Neural crest cell (in vitro differentiated cells): ENCODE measurements at places on chromosomes 1 and 21. TPM values are rescaled to one million over a fixed set of nuclear protein-coding genes. Genes with fewer than 3 reads are reported as not detected.

Gene C1QTNF12
- total RNA-seq = 0.66 and 0.79 TPM in 2 replicates

GRCh38 chr21:19261731-19262376 lies 858.3 kb upstream of the TMPRSS15 start:
- no peak for DNase-seq

DNA sequence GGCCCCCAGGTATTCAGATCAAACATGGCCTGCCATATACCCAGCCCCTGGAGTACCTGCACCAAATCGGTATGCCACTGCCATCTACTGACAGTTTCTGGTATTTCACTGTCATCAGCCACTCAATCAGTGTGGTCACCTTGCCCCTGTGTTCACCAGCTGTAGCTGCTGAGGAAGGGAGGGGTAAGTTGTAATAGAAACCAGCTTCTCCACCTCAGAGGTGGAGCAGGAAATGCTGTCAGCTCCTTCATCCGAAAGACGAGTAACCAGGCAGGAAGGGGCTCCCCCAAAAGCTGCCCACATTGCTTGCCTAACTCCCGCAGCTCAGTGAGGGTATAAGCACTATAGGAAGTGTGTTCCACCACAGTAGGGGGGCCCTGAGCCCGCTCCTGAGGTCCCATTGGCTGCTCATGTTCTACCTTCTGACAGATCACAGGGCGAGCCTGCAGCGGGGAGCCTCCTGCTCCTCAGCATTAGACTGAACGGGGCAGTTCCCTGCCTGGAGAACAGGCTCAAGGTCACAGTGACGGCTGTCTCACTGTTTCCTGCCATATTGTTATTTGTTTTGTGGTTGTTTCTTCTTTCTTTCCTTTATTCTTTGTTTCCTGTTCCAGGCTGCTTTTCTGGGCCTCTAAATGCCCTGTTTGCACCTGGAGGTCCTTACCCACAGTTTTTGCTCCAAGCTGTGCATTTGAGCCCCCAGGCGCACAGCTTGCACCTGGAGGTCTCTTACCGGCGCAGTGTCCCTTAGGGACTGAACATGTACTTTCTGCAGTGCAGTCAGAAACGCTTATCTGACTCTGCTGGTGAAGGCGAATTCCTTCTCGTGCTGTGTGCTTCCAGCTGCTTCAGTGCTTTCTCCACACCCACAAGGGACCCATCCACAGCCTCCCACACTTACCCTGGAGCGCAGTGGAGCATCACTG lies 1638.3 kb downstream of the MRPL39 start:
- DNase-seq = peak; percentile 15

DNA sequence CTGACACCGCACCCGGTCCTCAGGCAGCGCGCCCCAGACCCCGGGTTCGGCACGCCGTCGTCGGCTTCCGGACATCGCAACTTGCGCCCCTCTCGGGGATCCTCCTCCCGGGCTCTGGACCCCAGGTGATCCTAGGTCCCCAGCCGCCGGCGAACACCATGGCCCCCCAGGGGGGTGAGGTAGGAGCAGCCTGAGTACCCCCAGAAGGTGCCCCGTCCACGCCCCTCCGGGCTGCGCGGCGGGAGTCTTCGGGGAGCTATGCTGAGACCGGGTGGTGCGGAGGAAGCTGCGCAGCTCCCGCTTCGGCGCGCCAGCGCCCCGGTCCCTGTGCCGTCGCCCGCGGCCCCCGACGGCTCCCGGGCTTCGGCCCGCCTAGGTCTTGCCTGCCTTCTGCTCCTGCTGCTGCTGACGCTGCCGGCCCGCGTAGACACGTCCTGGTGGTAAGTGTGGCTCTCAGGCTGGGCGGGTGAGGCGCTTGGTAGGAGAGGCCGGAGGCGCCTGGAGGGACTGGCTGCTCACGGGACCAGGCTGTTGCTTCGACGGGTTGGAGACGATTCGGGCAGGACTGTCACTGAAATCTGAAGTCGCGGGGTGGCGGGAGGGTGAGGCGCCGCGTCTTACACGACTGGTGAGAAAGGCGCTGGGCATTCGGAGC lies 367 bp downstream of the WNT2B start:
- no peak for DNase-seq

DNA sequence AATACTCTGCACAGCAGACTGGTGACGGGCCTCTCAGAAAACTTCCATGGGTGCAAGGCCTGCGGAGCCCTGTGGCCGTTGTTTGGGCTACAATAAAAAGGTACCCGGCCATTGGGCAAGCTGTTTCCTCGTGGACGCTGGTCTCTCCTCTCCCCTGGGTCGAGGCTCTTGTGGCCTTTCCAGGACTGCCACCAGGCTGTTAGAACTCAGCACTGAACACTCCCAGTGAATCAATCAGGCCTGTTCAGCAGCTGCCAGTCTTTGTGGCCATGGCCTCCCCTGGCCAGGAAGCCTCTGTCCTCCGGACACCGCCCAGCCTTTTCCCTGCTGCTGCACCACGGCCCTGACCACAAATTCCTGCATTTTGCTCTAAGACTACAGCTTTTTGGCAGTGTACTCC lies 33.0 kb upstream of the ACTRT2 start:
- no peak for DNase-seq

Gene PLD5
- 0.84 and 1.1 TPM in 2 replicates for total RNA-seq

GRCh38 chr1:182366596-182366995 lies 25.0 kb downstream of the GLUL start:
- DNase-seq = no peak

GRCh38 chr1:94678202-94678848 lies 136.8 kb upstream of the F3 start:
- no peak for DNase-seq

DNA sequence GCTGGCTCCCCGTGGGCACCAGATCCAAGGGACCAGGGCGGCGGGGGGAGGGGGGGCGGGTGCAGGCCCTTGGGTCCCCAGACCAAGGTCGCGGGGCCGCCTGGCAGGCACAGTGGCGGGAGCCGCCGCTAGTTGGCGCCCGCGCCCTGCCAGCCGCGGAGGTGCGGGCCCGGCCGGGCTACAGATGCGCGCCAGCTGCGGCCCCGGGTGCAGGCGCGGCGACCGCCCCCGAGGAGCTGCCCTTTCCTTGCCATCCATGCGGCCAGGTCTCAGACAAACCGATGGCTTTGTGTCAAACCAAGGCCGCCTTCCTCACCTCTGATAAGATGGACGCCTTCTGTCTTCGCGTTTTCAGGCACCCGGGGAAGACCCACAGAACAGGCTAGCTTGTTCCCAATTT lies 2.2 kb upstream of the RUNX3 start:
- DNase-seq = peak; percentile 67

Gene FHAD1
- total RNA-seq = 1.6 and 1.7 TPM in 2 replicates

Gene BCAN
- total RNA-seq = 2.4 and 3.1 TPM in 2 replicates
